ENCODE measurements at places on chromosomes 5 and 9.

DNA sequence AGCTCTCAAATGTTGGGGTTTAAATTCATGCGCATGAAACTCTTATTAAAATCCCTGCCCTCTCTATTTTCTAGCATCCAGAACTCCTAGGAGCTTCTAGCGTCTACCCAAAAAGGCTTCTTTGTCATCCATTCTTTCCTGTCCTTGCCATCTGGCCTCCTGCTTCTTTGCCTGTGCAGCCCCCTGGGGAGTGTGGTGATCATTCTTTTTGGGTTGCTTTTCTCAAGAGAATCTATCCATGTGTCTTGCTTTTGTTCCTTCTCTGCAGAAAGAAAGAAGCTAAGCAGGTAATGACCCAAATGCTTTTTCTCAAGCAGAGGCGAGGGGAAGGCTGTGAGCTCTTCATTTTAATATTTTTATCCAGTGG, 26.6 kb downstream of the SKP2 start:
- DNase-seq: no peak

DNA sequence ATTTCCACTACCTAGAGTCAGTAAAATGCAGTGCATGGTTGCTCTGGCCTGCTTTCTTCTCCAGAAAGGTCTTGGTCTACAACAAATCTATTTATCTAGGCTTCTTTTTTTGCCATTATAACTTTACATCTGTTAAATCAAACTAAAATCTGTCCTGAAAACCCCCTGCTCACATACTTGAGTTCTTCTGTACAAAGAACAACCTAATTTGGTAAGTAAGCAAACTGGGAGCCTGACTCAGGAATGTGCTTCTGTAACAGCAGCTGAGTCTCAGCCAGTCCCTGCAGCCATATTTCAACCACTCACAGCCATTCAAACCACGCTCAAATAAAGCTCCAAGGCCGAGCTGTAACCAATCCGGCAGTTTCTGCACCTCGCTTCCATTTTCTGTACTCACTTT, 95.8 kb downstream of the PLPP1 start:
- peak; percentile 56 for DNase-seq

DNA sequence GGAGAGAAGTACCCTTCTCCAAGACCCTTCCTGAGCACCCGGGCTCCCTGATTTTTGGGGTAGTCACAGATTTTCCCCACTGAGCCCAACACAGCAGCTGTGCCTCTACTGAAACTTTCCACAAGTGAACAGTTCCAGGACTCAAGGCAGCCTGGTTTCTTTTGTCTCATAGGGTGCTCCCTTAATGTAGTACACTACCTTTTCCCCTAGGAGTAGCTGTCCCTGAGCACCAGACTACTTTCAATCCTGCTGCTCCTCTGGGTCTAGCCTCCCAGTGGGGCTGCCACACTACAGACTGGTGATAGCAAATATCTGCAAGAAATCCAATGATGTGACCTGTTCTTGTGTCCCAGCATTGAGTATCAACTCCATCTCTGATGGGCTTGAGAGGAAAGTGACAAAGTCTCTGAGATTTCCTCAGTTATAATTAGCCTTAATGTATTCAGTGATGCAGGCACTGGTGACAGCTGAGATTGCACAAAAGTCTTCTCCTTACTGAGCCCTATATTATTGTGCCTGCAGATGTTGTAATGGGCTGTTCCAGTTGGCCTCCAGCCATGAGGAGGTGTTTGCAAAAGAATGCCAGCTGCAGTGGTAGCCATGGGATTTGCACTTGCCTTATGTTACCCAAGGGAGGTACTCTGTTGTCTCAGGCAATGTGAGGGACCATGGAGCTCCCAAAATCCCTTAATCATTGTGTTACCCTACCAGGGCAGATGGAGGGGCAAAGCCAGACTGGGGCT, 1802.5 kb downstream of the EFNA5 start:
- DNase-seq: no peak

- peak; percentile 34 for DNase-seq
Measured at GRCh38 chr5:103232393-103232999, 26.1 kb upstream of the MACIR start.

DNA sequence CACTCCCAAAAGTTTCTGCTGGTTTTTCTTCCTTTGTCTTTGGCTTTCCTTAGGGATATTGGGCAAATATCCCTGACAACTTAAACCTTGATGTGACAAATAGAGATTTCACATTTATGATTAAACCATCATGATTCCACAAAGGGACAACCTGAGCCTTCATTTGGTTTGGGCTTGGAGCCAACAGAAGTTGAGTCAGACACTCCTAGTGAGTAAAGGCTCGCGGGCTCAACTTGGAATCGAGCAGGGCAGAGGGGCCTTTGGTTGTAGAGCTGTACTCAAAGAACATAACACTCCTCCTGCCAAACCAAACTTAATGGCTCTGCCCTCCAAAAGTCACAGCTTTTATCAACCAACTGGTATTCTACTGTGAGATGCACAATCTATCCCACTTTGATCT, 290.2 kb upstream of the MAP3K1 start:
- no peak for DNase-seq

- peak; percentile 27 for DNase-seq
Measured at GRCh38 chr9:98775831-98776441, 20.4 kb downstream of the ANKS6 start.

DNA sequence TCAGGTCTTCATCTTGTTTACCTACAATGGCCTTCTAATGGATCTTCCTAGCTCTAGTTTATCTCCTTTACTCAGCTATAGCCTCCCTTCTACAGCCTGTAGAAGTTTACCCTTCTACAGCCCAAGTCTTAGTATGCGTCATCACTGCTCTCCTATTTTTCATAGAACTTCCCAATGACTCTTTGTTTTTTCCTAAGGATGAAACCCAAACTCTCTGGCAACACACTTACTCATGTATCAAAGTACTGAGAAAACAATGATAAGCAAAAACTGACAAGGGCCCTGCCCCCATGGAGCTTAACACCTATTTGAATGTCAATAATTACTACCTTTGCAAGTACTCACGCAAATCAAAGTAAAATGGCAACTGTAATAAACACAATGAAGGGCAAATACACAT, 33.7 kb downstream of the LEAP2 start:
- no peak for DNase-seq

DNA sequence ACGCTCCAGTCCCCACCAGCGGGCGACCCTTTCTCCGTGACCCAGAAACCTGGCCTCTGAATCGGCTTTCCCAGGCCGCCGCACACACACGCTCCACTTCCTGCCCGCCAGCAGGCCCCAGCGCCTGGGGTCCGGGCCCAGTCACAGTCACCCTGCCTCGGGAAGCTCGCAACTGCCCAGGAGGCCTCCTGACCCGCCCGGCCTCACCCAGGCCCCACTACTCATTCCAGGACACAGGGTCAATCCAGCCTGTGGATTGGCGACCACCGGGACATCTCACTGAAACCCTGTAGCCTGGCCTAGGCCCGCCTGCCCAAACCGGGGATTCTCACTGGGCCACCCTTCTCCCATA, 2.7 kb upstream of the IRX4 start:
- DNase-seq: no peak

DNA sequence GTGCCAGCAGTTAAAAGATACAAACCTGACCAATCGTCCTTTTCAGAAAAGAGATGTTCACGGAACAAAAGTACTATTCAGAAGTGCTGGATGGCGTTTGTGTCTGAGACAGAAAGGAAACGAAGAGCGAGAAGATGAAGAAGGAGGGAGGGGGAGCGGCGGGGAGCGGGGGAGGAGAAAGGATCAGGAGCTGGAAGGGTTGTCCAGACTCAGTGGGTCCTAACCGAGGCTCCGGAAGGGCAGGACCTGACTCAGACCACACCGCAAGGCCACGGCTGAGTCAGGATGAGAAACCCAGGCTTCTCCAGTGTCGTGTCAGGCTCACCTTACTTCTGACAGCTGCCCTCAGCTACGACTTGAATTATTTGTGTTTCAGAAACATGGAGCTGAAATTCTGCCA, 46.2 kb downstream of the PAX5 start:
- DNase-seq: no peak

DNA sequence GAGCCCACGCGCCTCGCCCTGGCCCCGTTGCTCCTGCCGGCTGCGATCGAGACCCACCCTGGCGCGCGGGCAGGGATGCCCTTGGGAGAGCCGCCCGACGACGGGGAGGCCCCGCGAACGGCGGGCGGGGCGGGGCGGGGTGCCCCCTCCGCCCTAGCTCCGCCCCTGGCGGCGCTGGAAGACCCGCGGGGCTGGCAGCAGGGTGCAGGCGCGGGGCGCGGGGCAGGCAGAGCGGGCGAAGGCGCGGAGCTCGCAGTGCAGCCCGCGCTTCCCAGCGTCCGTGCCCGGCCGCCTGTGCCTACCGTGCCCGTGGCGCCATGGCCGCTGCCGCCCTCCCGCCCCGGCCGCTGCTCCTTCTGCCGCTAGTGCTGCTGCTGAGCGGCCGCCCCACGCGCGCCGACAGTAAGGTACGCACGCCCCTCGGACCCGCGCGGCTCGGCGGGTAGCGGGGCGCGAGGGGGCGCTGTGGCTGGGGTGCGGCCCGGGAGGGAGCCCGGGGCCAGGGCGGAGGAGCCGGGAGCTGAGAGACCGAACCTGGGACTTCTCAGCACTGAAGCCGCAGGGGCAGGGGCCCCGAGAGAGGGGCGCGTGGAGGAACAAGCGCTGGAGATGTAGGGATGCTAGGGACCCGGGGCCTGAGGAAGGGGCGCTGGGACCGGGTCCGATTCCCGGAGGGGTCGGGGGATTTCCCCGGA, at the start of gene OLFML2A:
OLFML2A (plus strand) TSS at position 180 of the 695 bp plus-strand sequence; CDS start at position 318, 138 bp downstream.
- DNase-seq: no peak

DNA sequence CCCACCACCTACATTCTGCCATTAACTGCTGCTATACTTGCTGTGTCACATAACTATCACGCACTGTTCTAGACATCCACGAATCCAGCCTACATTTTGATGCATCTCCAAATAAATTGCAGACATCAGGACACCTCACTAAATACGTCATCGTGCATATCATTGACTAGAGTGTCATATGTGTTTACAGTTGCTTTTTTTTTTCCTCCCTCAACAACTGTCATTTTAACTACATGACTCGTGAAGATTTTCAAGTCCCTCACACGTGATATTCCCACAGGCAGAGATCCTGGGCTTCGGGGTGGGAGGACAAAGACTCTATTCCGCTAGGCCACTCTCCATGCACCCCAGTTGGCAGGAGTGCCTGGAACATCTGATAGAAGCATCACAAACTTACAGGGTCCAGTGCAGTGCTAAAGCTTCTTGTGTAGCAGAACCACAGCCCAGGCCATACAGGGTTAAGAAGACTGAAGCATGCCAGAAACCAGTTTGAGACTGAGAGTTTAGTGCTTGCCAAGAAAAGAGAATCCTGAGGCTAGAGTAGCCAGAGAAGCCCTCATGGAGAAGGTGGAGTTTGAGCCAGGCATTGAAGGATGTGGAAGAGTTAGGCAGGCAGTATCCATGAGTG, 1.1 kb downstream of the PCYOX1L start:
- peak; percentile 33 for DNase-seq

DNA sequence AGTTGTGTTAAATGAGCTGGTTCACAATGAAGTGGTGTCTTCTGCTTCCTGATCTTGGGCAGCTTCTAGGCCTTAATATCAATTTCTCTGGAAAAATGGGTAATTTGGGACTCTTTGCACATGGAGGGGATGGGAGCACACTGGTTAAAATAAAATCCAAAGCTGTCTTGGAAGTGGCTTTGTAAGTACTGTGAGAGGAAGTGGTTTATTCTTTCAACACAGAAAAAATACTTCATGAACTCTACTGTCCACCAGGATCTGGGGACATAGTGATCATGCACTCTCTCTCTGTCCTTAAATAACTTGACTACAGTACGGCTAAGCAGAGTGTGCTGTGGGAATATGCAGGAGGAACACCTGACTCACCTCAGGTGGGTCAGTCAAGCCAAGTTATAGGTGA, 2.4 kb downstream of the PCYOX1L start:
- no peak for DNase-seq

GRCh38 chr9:113247640-113248039, 26.3 kb downstream of the SLC31A1 start:
- DNase-seq: no peak

GRCh38 chr5:84218546-84218945, 166.1 kb downstream of the EDIL3 start:
- no peak for DNase-seq

GRCh38 chr5:123787635-123788034, 275.7 kb downstream of the CSNK1G3 start:
- no peak for DNase-seq

DNA sequence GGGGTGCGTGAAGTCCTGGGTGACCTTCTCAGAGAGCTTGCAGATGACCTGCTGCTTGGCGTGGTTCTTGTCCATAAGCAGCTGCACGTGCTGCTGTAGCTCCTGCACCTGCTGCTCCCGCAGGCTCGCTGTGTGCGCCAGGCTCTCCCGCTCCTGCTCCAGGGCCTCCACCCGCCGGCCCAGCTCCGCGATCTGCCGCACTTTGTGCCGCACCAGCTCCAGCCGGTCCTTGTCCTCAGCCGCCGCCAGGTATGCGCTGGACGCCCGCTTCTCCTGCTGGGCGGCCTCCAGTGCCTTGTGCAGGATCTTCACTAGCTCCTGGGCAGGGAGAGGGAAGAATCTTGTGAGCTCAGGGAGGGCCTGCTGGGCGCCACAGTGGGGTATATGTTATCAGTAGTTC, 28.5 kb upstream of the CORO2A start:
- no peak for DNase-seq

GRCh38 chr5:139808481-139809330, 13.1 kb downstream of the PSD2 start:
- no peak for DNase-seq
